ENCODE measurements at places on chromosomes 1 and 21.

- DNase-seq = no peak
Measured at GRCh38 chr1:93758842-93759515, 77.3 kb upstream of the BCAR3 start.

DNA sequence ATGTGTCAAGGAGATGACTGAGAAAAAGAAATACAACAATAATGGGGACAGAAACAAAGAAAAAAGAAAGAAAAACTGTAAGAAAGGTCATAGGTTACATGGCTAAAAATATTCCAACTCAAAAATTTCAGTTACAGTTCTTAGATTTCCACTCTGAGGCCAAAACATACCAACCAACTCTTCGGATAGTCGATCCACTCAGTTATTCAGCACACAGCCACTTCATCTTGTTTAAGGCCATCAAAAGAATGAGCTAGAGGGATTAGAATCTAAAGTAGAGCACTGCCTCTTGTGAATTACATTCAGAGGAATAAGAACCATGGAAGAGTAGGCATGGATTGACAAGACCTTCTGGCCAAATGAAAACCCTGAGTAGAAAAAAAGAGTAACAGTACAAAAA is 277.0 kb downstream of the MRPL39 start:
- DNase-seq = no peak

DNA sequence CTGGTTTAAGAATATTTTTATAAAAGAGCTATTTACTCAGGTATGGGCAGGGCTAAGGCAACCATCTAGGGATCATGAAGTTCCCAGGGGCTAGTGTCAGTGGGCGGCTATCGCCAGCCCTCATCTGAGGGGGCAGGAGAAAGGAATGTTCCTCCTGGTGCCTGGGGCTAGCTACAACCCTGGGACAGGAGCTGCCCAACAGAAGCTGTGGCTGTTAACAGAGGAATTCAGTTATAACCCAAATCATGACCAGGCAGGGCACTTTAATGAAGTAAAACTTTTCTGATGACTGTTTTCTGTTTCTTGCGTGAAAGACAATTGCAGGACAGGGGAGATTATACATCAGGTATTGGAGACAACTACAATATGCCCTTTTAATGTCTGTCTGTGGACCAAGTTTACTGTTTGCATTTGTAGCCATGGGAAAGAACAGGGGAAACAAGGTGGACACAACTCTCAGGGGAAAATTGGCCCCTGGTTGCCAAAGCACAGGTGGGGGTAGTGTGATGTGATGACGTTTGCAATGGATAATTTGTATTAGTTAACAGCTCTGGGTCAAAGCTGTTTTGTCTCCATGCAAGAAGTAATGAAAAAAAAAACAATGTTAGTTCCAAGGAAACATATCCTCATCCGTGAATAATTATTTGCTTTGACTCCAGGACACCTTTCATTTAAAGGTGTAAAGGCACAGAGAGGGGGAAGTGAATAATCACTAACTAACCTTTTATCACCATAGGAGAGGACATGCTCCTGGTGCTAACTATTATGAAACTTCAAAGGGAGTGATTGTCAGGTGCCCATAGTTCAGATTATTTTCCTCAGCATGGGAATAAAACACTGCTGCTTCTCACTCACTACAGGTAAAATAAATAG is 105.2 kb downstream of the TSEN15 start:
- no peak for DNase-seq

- no peak for DNase-seq
Measured at GRCh38 chr1:173444757-173445156, 32.4 kb upstream of the PRDX6 start.

- no peak for DNase-seq
Measured at GRCh38 chr1:4682607-4683220, 28.3 kb downstream of the AJAP1 start.

GRCh38 chr1:33381977-33382376 is 48.9 kb downstream of the PHC2 start:
- DNase-seq = no peak

DNA sequence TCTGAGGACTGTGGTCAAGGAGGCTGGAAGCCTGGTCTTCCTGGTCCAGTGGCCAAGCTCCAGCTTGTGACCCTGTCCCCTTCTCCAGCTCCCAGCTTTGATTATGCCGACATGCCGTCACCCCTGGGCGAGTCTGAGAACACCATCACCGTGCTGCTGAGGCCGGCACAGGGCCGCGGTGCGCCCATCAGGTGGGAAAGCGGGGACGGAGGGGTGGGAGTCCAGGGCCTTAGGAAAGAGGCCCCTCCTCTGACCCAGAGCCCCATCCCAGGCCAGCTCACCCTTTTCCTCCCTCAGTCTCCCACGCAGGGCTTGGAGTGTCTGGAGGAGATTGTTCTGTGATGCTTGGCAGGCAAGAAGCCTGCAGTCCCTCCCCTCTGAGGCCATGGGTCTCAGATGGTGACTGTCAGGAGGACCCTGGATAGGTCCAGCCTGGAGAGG is 43.6 kb downstream of the PTPRU start:
- DNase-seq = no peak

GRCh38 chr1:77378723-77379535 is 97.1 kb downstream of the AK5 start:
- no peak for DNase-seq

- no peak for DNase-seq
Measured at GRCh38 chr1:213876531-213876930, 111.2 kb upstream of the PROX1 start.

DNA sequence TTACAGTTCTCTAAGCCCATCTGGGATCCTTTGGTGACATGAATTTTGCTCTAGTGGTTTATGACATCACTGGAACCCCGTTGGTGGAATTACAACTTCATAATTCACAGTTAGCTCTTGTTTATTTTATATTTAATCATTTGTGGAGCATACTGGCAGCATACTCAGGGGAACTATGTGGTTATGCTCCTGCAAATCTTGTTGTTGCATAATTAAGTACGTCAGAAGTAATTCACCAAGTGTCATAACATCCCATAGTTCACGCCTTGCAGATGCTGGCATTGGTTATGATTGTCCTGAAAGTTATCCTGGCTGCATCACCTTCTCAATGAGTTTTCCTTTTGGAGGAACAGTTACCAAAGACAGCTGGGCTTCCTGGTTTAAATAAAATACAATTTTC is 16.5 kb downstream of the PRRX1 start:
- DNase-seq = no peak

DNA sequence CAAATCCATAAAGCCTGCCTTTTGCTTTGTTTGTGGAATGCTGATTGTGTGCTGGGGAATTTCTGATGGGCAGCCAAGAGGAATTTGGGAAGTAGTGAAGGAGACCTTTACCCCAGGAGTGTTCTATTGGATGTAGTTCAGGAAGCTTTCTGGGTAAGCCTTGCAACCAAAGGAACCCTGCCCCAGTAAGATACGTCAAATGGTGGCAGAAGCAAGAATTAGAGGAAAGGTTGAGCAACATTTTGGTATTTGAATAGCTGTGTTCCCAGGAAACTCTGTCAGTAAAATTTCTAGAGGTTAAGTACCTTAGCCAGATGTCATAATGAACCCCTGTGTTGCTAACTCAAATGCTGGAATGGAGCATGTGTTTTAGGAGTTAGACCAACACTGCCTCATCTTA is 6.4 kb downstream of the MGST3 start:
- no peak for DNase-seq

GRCh38 chr1:156458181-156458503 is 42.4 kb downstream of the MEF2D start:
- no peak for DNase-seq

DNA sequence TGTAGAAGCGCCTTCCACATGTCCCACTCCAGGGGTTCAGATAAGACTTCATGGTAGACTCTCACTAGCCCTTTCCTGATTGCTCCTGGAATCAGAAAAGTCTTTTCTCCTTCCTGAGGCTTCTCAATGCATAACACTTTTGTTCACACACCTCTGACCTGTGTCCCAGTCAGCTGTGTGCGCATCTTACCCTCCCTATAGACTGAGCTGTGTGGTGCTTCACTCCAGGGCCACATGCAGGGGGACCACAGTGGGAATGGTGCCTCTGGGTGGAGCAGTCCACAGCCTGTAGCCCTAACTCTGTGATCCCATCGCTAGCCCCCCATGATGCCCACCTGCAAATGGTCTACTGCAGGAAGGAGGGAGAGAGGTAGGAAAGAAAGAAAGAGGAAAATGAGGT is 84.0 kb upstream of the TLR5 start:
- no peak for DNase-seq
